ENCODE measurements at places on chromosomes 7 and 10.

DNA sequence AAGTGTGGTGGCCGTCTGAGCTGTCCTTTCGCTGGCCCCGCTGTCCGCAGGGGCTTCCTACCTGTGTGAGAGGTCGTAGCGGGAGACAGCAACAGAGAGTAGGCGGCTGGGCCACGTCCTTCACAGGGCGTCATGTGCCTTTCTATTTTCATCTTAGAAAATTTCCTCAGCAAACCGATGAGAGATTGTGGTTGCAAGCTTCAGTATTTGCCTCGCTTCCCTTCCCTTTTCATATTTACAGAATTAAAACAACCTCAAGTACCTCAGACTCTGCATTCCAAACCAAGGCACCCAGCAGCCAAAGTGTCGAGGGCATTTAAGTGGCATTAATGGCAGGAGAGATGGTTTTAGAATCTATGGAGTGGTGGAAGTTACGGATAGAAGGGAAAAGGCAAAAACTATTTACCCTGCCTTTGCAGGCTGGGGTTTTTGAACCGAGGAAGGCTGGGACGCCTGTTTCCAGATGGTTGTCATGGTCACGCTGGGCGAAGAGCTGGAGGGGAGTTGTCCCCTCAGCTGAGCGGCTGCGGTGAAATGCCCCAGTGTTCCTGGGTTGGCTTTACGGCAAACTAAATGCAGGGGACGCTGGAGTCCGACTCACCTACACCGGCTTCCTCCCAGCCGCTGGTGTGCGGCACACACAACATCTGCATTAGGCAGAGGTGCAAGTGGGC is 41.9 kb downstream of the WIPI2 start:
- DNase-seq = no peak

DNA sequence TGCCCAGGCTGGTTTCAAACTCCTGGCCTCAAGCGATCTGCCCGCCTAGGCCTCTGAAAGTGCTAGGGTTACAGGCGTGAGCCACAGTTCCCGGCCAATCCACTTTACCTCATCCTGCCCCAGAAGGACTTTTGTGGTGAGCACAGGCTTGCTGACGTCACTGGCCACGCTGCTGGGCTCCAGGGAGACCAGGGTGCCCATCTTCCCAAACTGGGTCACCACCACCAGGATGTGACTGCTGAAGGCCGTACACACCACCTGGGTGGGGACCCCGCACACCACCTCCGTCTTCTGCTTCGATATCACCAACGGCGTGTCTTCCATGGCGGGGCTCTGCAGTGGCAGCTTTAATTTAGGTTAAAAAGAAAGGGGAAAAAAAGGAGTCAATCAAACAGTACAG is 816 bp downstream of the PSMG3 start:
- no peak for DNase-seq

- DNase-seq = no peak
Measured at GRCh38 chr7:156220701-156221100, 408.4 kb upstream of the SHH start.

DNA sequence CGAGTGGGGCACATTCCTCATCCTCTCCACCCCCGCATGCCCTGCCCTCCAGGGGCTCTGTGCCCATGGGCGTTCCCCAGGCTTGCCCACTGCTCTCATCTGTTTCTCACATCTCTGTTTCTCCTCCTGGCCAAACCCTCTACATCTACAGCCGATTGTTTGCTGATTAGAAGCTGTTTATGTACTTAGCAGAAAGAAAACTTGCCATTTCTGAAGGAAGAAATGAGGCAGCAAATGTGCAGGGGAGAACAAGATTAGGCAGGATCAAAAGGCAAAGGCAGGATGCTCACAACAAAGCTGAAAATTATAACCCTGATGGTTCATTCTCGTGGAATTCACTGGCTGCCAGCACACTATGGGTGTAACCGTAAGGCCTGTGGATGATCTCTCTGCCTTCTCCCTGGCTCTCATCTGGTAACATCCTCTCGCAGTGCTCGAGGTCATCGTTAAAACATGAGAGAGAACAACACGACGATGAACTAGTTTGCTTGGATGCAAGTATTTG is 111.6 kb upstream of the KLF14 start:
- DNase-seq = no peak

DNA sequence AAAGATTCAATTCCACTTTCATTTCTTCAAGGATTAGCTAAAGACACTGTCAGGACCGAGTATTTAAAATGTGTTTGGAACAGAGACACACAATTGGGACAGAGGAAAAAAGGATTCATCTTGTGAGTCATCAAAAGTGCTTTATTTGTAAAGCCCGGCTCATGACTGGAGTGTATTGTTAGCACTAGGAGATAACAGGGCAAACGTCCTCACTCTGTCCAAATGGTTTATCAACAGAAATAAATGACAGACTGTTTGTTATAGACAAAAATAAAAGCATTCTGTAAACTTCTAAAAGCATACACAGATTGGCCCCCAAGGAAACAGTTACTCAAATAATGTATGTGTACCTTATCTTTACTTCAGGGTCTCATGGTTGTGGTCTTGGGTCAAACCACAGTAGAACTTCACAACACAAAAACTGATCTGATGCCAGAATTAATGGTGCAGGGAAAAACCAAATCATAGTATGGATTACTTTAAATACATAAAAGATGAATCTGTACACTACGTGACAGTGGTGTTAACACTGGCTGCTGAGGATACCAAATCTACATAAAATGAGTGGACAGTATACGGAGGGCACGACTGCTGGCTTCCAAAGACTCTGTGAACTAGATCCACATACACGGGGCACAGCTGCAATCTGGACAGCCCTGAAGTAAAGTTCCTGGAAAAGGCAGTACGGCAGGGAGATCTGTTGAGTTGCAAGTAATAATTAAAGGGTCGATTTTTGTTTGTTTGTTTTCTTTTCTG is 179.4 kb downstream of the PIP4K2A start:
- no peak for DNase-seq

DNA sequence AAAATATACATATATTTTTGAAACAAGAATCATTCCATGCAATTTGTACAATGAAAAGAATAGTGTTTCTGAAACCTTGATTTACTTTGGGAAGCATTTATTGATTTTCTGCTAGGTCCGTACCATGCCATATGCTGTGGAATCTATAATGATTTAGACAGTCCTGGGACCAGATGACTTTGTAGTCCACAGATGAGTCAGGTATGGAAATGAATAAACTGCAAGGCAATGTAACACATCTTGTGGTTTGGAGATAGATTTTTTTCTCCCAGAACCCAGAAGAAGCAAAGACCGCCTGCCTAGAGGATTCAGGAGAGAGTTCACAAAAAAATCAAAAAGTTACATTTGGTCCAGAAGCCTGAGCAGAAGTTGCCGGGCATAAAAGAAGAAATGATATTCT is 190.4 kb downstream of the GPR37 start:
- no peak for DNase-seq

DNA sequence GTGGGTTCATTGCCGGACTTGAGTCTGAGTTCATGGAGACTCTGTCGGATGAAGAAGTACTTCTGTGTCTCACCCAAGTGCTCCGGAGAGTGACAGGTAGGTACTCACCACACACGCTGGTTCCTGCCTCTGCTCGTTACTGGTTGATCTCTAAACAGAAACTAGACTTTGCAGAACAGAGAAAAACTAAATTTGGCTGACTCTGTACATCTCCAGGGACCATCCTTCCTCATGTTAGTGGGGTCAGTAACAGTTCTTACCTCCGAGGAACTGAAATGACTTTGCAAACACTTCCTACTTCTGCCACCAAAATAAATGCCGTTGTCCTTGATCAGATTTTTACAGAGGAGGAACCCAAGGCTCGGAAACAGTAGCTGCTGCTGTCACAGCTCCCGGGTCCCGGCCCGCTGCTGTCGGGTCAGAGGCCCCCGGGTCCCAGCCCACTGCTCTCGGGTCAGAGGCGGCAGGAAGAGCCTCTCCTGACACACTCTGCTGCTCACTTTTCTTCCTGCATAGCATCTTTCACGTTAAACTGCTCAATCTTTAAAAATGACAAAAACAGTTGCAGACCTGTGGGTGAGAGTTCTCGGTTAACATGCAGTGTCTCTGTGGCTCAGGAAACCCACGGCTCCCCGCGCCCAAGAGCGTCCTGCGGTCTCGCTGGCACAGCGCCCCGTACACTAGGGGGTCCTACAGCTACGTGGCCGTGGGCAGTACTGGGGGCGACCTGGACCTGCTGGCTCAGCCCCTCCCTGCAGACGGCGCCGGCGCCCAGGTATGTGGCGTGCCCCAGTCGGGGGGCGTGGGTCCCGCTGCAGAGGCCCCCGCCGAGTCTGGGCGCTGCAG is 4.8 kb upstream of the MTG1 start:
- DNase-seq = no peak

- peak; percentile 7 for DNase-seq
Measured at GRCh38 chr10:118209215-118209614, 132.9 kb downstream of the FAM204A start.

- DNase-seq = no peak
Measured at GRCh38 chr7:2791390-2791789, 52.7 kb downstream of the GNA12 start.

GRCh38 chr7:22561895-22562593 is 62.1 kb upstream of the STEAP1B start:
- no peak for DNase-seq

DNA sequence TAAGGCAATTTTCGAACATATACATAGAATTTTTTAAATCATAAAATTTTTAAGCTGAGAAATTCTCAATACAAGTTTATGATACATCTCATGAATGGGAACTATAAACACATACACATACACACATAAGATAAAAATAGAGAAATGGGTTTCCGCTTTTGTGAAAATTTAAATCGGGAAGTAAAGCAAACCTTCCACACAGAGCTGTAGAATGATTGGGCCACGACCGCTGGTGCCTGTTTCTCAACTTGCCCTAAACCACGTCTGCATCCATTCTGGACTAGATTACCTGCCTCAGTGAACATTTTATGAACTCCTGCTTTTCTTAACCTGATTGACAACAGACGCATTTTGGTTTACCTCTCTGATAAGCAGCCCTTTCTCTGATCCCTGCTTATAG is 264.4 kb downstream of the SKAP2 start:
- no peak for DNase-seq

GRCh38 chr7:114530057-114530611 is 115.5 kb downstream of the FOXP2 start:
- no peak for DNase-seq

- DNase-seq = no peak
Measured at GRCh38 chr10:119274519-119275045, 67.2 kb downstream of the GRK5 start.

DNA sequence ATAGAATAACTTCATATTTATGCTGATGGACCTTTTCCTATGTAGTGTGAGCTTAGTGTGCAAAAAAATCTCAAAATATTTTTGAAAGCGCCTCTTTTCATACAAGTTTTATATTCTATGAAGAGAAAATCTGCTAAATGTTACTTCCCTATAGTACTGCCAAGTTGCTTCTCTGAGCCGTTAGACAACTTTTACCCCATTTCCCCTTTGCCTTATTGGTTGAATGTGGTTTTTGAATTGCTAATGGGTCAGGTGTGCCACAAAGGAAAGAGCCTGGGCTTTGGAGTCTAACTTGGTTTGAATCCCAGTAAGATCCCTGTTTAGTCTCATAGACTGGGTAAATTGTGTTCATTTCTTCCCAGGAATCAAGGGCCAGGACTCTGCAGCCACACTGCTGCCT is 261.5 kb downstream of the SNX10 start:
- no peak for DNase-seq

DNA sequence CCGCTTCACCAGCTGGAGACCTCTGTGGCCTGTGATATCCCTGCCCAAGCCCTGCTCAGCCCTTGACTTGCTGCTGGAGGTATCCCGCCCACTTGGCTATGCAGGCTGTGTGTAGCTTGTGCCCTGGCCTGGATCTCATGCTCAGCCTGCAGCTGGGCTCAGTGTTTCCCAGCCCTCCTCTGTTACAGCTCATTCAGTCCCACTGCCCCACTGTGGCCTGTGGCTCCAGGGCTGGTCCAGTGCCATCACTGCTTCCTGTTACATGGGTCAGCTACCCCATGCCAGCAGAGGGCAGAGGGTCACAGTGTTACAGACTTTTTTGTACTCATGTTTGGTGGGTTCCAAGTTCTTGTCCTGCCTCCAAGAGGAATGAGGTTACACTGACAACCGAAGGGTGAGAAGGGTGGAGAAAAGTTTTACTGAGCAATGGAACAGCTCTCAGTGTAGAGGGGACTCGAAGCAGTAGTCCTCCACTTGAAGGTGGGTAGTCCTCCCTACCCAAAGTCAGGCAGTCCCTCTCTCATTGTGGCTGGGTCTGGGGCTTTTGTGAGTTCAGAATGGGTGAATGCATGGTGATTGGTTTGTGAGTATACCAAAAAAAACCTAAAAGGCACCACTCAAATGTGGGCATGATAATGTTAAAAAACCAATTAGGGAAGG is 100.4 kb downstream of the ANKRD7 start:
- no peak for DNase-seq
